ENCODE measurements at places on chromosomes 1 and 21.

DNA sequence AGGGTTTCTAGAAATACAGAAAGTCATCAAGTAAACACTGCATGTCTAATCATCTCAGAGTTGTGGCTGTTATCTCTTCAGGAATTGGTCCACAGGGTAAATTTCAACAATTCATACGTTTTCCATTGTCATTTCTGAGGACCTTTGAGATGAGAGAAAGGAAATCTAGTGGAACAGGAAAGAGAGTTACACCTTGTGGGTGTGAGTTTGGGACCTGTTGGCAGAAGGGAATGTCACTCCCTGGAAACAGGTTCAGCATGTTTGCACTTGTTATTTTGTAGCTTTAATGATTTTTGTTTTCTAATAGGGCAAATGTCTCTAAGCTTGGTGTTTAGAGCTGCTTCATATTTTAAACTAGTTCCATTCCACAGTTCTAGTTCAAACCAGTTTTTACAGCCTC lies 5.6 kb downstream of the TMEM167B start:
- DNase-seq: no peak

- no peak for DNase-seq
Measured at GRCh38 chr1:23554127-23554480, 5.2 kb downstream of the ID3 start.

DNA sequence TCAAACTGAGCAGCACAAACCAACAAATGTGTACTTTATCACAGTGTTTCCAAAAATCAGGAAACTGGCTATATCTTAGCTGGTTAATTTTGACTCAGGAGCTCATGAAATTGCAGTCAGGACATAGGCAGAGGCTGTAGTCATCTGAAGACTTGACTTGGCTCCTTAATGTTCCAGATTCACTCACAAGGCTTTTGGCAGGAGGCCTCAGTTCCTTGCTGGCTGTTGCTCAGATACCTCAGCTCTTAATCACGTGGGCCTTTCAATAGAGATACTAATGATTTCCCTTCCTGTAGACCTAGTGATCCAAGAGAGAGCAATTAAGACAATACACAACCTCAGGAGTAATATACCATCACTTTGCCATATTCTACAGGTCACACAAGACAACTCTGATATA lies 537.7 kb downstream of the BRINP3 start:
- DNase-seq: no peak

DNA sequence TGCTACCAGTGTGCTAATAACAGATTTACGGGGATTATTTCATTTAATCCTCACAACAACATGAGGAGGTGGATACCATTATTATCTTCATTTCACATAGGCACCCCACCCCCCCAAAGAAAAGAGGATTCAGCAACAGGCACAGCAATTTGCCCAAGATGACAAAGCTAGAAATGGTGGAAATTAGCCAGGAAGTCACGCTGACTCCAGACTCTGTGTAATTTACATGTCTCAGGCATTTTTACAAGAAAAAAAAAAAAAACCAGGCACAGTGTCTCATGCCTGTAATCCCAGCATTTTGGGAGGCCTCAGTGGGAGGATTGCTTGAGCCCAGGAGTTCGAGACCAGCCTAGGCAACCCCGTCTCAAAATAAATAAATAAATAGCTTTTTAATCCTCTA lies 37.5 kb upstream of the PRDM2 start:
- no peak for DNase-seq

GRCh38 chr1:176177764-176178163 lies 29.3 kb downstream of the COP1 start:
- no peak for DNase-seq
